MM.1S (cell line): ENCODE measurements at places on chromosomes 6 and 20.

GRCh38 chr6:144284783-144285547 lies at the start of gene UTRN:
Gene UTRN (plus strand): TSS chr6:144285335. CDS start chr6:144291829, 6,494 bp downstream.
- peak; percentile 36 for DNase-seq

GRCh38 chr6:24899136-24899996 lies 36.4 kb downstream of the RIPOR2 start:
- DNase-seq: no peak

DNA sequence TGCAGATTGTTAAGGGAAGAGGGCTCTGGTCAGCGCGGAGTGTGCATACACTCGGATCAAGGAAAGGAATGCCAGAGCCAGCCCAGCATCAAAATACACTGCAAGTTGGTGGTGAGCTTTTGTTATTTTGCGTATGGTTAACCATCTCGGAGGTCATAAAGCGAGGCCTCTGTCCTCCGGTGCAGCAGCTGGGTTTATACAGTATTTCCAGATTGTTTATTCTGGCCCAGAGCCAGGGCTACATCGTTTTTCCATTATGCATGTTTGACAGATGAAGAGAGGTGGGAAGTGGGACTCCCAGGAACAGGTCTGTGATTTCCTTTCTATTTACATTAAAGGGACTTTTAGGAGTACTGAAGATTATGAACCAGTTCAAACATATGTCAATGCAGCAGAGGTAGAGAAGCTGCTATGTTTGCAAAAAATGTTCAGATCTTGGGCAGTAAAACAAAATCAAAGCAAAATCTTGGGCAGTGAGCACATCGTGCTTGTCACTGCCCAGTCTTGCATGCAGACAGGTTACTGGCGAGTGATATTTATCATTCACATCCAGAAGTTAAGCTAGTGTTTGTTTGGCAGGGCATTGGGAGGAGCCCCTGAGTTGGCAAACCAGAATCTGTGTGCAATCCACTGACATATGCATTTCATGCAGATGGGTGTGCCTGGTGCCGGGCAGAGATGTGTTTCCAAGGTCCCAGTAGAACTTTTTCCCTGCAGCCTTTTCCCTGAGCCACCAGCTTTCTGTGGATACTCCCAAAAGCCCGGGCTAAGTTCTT lies 256.3 kb upstream of the TAB2 start:
- no peak for DNase-seq

DNA sequence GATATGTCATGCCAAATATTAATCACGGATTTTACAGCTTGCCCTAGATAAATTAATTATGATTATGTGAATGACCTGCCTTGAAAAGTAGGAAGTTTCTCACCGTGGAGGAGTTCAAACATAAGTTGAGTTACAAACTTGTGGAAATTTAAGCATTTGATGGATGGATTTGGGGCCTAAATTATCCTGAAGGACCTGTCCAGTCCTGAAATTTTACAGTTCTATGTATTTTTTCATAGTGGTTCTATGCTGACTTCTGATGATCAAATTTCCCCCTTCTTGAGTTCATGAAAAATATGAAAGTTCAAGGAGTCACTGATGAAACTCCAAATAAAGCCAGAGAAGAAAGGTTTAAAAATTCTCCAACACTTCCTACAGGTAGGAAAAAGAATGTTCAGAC lies 178.6 kb downstream of the SLC35F1 start:
- DNase-seq: no peak

DNA sequence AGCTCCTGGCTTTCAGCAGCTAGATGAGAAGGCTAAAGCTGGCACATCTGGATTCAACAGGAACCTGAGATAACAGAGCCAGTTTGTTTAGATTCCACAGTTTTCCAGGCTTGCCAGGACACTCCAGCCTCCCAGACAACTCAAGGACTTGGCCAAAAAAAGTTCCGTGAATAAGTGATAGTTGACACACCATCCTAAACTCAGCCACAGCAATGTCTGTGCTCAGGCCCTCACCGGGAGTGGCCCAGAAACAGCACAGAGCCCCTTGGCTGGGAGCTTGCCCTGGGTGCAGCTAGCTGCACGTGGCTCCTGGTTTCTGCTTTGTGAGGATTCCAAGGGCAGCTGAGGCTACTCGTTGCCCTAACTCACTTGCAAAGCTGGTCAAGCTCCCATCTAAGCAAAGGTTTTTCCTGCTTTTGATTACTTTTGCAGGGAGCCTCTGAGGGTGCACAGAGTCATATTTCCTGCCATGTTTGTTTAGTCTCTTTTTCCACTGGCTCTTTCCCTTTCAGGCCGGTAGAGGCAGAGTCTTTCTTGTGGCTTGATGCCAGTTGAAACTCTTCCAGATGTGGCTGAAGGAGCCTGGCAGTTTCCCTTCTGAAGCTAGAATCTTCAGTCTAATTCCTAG lies 118.3 kb upstream of the ECI2 start:
- no peak for DNase-seq
